ENCODE measurements at places on chromosomes 12 and 14. TPM values are rescaled to one million over a fixed set of nuclear protein-coding genes. Genes with fewer than 3 reads are reported as not detected.

- no peak overlapping the region for H3K4me3 ChIP-seq
- no peaks in the 10 kb centered on the region for H3K36me3 ChIP-seq
- peaks cover 2% of the 10 kb centered on the region for H3K4me1 ChIP-seq
- DNase-seq = no peak
- peaks cover 38% of the 10 kb centered on the region for H3K27me3 ChIP-seq
Observed at GRCh38 chr12:104638851-104639240, 182.1 kb downstream of the CHST11 start.

LPAR5 gene
- 1.3 TPM for total RNA-seq

CHFR gene
- 47.7 TPM for total RNA-seq

OTX2 gene
- total RNA-seq = not detected

DNA sequence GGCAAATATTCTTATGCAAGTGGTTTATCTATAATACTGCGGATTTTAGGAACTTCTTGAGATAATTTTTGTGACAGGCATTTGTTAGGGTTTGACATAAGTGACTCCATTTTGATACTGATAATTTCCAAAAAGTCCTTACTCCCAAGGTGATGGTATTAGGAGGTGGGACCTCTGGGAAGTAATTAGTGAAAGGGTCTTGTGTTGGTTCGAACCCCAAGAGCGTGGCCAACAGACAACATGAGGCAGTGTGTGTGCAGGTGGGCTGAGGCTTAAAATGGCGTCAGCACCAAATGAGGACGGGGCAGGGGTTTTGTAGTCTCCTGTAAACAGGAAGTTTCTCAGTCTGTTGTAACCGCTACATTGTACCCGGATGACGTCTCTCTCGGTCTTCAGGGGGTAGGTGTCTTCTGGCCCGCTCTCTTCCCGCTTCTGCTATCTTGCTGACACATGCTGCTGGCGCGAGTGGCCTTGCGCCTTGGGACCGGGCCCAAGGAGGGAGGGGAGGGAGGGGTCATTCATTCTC lies 1.7 kb upstream of the C12orf43 start:
- H3K27ac ChIP-seq = no peak overlapping the region
- DNase-seq = no peak
- H3K36me3 ChIP-seq = no peaks in the 10 kb centered on the region
- peaks cover 16% of the 10 kb centered on the region for H3K4me1 ChIP-seq
- H3K27me3 ChIP-seq = peaks cover 8% of the 10 kb centered on the region

- H3K27ac ChIP-seq = no peak overlapping the region
- H3K4me3 ChIP-seq = no peak overlapping the region
- H3K27me3 ChIP-seq = no peaks in the 10 kb centered on the region
- peaks cover 3% of the 10 kb centered on the region for H3K4me1 ChIP-seq
- peaks cover 2% of the 10 kb centered on the region for H3K36me3 ChIP-seq
Observed at GRCh38 chr12:59403259-59403932, 192.4 kb upstream of the SLC16A7 start.

- no peak for DNase-seq
- H3K27ac ChIP-seq = no peak overlapping the region
- H3K27me3 ChIP-seq = peaks cover 22% of the 10 kb centered on the region
- H3K4me3 ChIP-seq = no peak overlapping the region
- no peaks in the 10 kb centered on the region for H3K36me3 ChIP-seq
Observed at GRCh38 chr14:81093651-81094050, 127.1 kb downstream of the GTF2A1 start.

GLS2 gene
- 2.9 TPM for total RNA-seq

DNA sequence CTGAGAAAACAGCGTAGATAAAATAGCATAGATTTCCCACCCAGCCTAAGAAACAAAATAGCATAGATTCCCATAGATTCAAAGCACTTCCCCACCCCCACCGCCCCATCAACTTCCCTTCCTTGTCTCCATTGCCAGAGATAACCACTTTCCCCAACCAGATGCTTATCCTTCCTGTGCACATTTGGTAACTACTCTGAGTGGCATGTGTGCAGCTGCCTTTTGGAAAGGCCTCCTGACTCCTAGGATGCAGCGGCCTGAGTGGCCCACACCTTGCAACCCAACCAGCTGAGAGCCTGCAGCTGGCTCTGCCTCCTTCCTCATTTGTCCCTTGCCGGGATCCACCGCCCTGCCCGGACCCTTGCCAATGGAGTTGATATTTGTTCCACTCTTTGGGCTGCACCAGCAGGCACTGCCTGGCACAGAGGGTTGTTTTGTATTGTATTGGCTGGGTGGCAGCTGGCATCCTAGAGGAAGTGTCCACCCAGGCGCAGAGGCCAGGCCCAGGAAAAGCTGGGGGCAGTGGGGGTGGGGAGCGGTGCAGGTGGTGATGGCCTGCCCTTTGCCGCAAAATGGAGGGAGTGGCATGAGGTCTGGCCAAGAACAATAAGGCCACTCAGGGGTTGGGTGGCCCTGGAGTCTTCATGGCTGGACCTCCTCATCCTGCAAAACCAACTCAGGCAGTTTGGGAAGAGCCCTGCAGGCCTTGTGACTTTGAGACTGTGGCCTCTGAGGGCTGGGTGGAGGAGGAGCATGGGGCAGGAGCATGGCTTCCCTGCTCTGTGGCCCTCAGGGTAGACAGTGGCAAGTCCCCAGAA lies 4.9 kb downstream of the SLC48A1 start:
- peaks cover 2% of the 10 kb centered on the region for H3K36me3 ChIP-seq
- peak overlapping the region; percentile 52 for H3K27ac ChIP-seq
- no peaks in the 10 kb centered on the region for H3K27me3 ChIP-seq
- peaks cover 44% of the 10 kb centered on the region for H3K4me1 ChIP-seq

- no peak overlapping the region for H3K27ac ChIP-seq
- H3K4me3 ChIP-seq = no peak overlapping the region
- no peaks in the 10 kb centered on the region for H3K27me3 ChIP-seq
- no peaks in the 10 kb centered on the region for H3K4me1 ChIP-seq
- no peak for DNase-seq
- peaks cover under 1% of the 10 kb centered on the region for H3K36me3 ChIP-seq
Observed at GRCh38 chr12:46174061-46174662, 94.7 kb downstream of the SLC38A1 start.

KLRG1 gene
- 2.0 TPM for total RNA-seq

PRKD1 gene
- 25.3 TPM for total RNA-seq

GRCh38 chr14:20855652-20856291 lies 35.4 kb upstream of the RNASE3 start:
- H3K27me3 ChIP-seq = peaks cover 6% of the 10 kb centered on the region
- H3K4me3 ChIP-seq = no peak overlapping the region
- H3K27ac ChIP-seq = no peak overlapping the region
- H3K4me1 ChIP-seq = peaks cover 3% of the 10 kb centered on the region
- no peaks in the 10 kb centered on the region for H3K36me3 ChIP-seq
- no peak for DNase-seq

DNA sequence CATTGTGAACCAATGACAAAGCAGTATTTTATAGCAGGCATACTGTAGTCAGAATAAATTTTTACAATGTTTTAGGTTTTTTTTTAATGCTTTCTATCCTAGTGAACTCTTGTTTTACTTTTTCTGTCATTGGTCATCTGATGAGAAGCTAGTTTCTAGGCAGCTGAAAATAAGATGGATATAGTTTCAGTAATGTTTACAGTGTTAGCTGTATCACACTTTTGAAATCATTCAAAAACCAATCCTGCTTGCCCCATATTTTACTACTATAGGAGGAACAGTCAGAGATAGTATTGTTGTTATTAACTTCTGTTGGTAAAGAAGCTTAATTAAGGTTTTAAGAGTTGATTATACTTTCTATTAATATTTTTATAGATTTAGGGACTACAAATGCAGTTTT lies 24.5 kb downstream of the USP15 start:
- H3K4me3 ChIP-seq = no peak overlapping the region
- H3K27me3 ChIP-seq = no peaks in the 10 kb centered on the region
- peaks cover 30% of the 10 kb centered on the region for H3K36me3 ChIP-seq
- no peak overlapping the region for H3K27ac ChIP-seq
- no peak for DNase-seq

MDGA2 gene
- 0.27 TPM for total RNA-seq

MIPOL1 gene
- total RNA-seq = 28.4 TPM

- H3K36me3 ChIP-seq = no peaks in the 10 kb centered on the region
- no peak for DNase-seq
- H3K4me1 ChIP-seq = peaks cover 12% of the 10 kb centered on the region
- no peaks in the 10 kb centered on the region for H3K27me3 ChIP-seq
- no peak overlapping the region for H3K4me3 ChIP-seq
Observed at GRCh38 chr12:49212572-49212971, 23.7 kb upstream of the TUBA1A start.

All from mesothelial cell of epicardium (in vitro differentiated cells).